ENCODE measurements at places on chromosomes 4 and X.

- DNase-seq = no peak
These were observed 56.8 kb downstream of the RXFP1 start for GRCh38 chr4:158578476-158578875.

DNA sequence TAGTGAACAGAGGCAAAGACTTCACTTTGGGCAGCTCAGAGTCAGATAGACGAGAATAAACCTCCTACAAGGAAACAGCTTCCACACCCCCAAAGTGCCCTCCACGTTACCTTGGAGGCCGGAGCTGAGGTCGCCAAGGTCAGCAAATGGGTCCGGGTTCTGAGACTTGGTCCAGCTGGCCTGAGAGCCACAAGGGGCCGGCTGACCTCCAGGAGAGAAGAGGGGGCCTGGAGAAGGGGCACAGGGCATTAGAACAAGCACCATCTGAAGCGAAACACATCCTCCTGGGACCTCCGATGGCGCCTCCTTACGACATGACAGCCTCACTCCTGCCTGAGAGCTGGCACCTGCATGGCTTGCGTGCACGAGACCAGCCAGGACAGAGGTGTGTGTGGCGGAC, 33.6 kb upstream of the CPLX1 start:
- DNase-seq = no peak

DNA sequence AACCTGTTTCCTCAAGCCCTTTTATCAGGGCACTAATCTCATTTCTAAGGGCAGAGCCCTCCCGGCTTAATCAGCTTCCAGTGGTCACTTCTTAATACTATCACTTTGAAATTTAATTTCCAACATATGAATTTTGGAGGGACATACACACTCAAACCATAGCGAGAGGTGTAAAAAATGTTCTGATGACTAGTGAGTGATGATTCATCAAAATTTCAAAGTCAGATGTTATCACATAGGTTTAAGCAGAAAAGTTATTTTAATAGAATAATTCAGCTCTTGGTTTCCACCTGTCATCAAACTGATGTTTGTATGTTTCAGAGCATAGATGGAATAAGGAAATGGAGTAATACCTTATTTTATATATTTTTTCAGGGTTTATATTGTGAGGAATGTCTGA, 161.9 kb downstream of the TLL1 start:
- no peak for DNase-seq

DNA sequence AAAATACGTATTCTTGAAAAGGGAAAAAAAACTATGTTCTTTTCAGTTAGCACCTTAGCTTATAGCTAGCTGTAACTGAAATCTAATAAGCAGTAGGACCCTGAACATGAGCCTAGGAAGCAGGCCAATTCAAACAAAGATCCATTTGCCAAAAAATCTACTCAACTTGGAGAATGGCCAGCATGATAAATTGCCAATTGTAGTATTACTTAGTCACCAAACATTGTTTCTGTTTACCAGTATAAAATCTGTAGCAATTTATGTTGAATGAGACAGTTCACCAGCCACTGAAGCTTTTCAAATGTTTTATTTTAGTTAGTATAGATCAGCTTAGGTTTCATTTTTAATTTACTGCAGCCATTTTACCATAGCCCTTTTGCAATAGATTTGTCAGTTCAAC, 323.6 kb upstream of the DIPK2B start:
- no peak for DNase-seq

GRCh38 chrX:21907260-21907659, 33.2 kb upstream of the SMS start:
- no peak for DNase-seq

DNA sequence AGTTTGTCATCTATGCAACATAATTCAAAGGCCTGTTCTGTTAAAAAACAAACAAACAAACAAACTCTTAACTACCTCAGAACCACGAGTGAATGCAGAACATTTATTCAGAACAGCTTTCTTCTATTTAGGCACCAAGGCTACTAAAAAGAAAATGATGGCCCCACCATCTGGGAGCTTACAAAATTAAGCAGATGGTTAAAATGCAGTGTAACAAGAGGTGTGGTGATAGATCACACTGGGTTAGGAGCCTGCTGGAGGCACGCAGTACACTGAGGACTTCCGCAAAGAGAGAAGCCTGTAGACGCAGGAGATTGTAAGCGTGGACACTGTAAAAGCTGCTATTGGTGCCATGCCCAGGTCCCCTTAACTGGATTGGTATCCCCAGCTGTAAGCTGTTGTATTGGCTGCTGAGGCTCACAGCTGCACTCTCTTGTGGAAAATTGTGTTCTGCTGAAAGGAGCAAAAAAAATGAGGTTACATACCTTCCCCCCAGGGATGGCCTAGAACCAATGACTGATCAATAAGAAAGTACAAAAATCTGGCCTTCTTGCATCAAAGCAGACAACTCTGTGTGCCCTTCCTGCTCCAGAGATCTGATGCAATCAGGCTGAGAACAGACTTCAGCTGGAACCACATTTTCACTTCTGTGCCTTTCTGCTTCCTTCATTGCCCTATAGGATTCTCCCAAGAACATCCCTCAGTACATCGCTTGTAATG, 60.0 kb downstream of the SHROOM3 start:
- DNase-seq = no peak

GRCh38 chrX:78029663-78030062, 60.2 kb upstream of the PGAM4 start:
- no peak for DNase-seq

GRCh38 chr4:11009281-11009680, 324.7 kb upstream of the CLNK start:
- DNase-seq = no peak

- no peak for DNase-seq
These were observed 296.4 kb downstream of the GPAT3 start for GRCh38 chr4:83832110-83832825.

- DNase-seq = no peak
These were observed 525 bp upstream of the CISD2 start for GRCh38 chr4:102868153-102868780.

DNA sequence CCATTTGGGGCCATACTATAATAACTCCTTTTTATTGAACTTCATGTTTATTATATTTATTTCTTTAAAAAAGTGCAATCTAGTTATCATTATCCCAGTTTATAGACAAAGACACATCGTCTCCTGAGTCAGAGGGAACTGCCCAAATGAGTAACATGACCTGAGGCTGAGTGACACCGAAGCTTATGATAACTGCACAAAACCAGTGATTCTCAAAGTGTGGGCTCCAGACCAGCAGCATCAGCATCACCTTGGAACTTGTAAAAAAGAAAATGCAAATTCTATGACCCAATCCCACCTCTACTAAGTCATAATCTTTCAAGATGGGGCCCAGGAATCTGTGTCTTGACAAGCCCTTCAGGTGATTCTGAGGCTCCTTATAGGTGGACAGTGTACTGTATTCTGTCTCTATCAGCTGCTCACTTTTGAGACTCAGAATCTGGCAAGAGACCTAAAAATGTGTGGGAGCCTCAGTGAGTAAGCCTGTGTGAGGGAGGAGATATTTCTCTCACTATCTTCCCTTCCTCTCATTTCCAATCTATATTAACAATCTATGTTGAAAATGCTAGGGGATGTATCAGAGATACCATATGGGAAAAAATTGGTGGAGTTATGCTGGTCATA, 147.0 kb downstream of the PACRGL start:
- no peak for DNase-seq

DNA sequence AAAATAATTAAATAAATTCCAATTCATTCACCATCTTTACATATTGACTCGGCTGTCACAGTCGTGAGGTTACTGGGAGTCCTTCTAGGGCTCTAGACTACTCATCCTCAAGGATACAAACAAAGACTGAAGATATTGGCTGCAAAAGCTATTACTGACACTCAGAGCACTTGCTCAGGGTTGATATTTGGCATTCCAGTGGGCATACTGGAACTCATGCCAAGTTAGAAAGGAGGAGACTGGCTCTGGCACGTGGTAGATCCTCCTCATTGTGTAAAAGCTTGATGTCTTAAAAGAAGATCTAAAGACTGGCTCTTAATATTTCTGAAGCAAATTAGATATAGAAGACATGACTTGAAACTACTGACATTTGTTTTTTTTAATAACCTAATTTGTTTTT, 172.7 kb downstream of the GPM6A start:
- DNase-seq = no peak

- DNase-seq = no peak
These were observed 88.8 kb upstream of the KDR start for GRCh38 chr4:55214172-55214571.

DNA sequence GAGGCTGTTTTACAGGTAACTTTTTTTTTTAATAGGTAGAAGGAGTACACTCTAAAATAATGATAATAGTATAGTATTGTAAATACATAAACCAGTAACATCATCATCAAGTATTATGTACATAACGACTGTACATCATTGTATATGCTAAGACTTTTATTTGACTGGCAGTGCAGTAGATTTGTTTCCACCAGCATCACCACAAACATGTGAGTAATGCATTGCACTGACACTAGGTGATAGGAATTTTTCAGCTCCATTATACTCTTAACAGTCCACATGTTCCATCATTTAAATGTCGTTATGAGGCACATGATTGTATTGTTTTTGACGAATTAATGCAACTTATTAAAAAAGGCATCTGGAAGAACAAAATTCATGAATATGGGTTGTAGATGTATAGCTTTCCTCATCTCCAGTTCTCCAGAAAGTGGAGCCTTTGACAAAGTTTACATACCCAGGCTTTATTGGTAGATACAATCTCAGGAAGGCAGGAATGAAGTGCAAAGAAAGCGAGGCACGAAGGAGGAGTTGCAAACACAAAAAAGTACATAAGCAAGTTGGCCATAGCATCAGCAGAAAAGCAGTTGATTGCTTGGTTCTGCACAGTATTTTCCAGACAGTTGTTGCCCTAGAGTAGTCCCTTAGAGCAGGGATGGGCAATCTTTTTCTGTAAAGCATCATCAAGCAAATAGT, 336.9 kb upstream of the NR3C2 start:
- DNase-seq = no peak

DNA sequence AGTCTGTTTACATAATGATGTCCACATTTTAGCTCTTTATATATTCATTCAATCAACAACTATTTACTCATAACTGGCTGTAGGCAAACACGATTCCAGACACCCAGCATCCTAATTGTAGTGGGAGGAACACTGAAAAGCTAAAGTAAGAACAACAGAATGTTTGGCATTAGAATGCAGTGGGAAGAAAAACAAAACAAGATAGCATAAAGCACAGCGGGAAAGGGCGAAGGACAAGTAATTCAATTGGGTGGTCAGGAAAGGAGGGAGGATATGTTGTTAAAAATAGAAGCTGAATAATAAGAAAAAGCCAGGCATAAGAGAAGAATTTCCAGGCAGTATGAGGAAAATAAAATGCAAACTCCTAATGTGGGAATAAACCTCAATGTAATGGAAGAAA, 189.5 kb upstream of the FAT4 start:
- no peak for DNase-seq

DNA sequence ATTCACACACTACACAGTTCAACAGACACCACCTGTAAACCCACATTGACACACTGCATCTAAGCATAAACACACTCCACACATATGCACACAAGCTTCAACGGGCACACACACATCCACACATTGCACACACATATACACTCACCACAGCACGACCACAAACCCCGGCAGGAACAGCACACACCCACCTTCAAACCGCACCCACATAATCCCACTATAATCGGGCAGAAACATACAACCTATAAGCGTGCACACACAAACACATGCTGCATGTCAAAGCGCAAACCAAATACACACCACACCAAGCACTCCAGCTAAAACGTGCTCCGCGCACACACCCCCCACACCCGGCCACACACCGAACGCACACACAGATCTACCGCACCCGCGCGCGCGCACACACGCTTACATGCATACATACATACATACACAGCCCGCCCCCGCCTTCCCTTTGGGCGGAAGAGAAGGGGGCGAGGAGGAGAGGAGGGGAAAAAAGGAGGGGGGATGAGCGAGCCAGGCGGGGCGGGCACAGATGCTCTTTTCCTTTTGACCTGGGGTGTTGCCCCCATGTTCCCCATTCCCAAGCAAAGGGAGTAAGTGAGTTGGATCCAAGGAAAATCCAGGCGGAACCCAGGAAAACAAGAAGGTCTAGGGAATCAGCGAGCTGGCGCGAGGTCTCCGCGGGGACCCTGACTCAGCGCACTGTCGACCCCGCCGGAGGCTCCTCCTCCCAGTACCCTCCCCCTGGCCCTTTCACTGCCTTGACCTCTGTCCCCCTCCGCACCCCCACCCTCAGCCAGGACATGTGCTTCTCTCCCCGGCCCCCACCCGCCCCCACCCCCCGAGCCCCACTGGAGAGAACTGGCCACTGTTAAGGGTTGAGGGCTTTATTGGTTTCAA, 9.9 kb downstream of the ARHGAP36 start:
- no peak for DNase-seq

GRCh38 chrX:44975666-44976263, 102.8 kb downstream of the KDM6A start:
- no peak for DNase-seq
